Activated CD4-positive, CD25-positive, alpha-beta regulatory T cell (primary cell): ENCODE measurements at places on chromosomes 4 and X.

DNA sequence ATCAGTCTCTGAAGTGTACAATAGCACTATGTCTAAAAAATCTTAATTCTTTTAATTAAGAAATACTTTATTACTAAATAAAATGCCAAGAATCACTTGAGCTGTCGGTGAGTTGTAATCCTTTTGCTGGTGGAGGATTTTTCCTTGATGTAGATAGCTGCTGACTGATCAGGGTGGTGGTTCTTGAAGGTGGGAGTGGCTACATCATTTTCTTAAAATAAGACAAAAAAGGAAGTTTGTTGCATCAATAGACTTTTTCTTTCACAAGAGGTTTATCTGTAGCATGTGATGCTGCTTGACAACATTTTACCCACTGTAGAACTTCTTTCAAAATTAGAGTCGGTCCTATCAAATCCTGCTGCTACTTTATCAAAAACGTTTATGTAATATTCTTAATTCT, 68.8 kb upstream of the ZC4H2 start:
- no peak for DNase-seq

GRCh38 chr4:150328496-150328895, 250.3 kb downstream of the DCLK2 start:
- no peak for DNase-seq

DNA sequence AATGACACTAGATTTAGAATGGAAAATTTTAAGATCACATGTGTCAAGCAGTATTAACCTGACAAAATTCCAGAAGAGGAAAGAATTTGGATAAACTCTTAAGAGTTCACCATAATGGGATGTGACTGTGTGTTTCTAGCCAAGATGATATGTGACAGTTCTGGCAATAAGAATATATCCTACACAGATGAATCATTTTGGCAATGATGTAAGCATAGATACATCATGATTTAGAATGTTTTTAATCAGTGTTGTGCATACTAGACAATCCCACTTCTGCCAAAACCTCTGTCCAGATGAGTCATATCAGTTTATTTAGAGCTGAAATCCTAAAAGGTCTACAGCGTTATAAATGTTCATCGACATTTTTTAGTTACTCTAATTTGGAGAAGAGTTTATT, 48.8 kb downstream of the PTCHD1 start:
- DNase-seq: no peak

DNA sequence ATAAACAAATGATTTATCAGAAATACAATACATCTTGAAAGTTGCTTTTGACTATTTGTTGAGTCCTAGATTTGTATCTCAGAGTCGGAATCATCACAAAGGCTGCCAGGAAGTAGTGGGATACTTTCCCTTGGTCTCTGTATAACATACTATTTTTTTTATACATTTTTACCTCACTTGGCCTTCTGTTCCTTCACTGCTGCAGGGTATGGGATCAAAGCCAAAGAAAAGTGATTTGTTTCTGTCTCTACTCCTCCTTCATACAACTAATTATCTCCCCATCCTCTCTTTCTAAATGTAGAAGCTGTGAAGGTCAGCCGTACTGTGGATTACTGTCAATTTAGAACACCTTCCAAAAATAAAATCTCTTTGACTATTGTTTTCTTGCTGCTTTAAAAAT, 24.9 kb downstream of the PALLD start:
- no peak for DNase-seq

DNA sequence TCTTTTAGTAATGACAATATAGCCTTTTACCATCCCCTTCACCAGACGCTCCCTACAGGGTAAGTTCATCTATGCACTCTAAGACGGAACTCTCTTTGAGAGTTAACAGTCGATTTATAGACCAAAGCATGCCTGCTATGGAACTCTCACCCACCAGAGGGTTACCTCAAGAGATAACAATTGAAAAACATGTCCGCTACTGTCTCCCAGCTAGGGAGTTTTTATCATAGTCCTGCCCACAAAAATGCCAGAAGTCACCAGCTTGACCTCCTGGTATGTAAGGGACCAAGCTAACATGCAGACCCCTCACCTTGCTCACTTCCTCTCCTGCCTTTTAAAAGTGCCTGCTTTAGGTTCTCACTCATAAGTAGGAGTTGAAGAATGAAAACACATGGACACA, 16.7 kb upstream of the YTHDC1 start:
- no peak for DNase-seq

- DNase-seq: no peak
Observed at GRCh38 chr4:15149839-15150592, 147.7 kb downstream of the CPEB2 start.

- no peak for DNase-seq
Observed at GRCh38 chrX:77597511-77597910, 150.3 kb downstream of the FGF16 start.

DNA sequence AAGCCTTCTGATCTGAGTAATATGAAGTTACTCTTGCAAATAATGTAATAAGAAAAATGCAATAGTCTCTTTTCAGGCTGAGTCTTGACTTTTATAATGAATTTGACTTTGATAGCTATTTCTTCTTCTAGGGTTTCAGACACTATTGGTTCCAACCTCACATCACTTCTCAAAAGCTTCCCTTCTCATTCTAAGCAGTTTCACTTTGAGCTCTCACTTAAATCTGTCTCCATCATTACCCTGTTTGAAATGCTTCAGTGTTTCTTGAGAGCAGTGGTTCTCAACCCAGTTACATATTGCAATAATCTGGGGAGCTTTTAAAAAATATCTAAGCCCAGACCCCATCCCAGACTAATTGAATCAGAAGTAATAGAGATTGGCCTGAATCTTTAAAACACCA, 40.5 kb upstream of the BMP2K start:
- DNase-seq: no peak

DNA sequence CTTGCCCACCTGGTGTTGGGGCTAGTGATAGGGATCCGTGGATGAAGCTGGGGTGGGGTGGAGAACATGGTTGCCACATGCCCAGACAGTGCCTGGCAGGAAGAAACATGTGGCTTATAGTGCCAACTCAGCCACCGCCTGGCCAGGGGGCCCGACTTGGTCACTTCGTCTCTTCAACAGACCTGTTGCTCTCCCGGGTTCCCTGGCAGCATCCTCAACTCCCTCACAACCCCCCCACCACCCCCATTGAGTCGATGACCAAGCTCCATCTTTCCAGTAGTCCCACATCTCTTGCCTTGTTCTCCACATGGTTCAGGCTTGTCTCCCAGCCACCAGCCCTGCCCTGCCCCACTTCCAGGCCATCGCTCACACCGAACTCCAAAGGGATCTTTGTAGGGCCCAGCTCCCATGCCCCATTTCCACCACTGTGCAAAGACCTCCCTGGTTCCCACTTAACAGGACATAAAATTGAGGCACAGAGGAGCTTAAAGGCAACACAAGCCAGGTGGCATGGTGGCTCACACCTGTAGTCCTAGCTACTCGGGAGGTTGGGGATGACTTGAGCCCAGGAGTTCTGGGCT, 7.8 kb downstream of the PNCK start:
- no peak for DNase-seq

- DNase-seq: no peak
Observed at GRCh38 chr4:138087066-138087719, 155.0 kb downstream of the SLC7A11 start.

DNA sequence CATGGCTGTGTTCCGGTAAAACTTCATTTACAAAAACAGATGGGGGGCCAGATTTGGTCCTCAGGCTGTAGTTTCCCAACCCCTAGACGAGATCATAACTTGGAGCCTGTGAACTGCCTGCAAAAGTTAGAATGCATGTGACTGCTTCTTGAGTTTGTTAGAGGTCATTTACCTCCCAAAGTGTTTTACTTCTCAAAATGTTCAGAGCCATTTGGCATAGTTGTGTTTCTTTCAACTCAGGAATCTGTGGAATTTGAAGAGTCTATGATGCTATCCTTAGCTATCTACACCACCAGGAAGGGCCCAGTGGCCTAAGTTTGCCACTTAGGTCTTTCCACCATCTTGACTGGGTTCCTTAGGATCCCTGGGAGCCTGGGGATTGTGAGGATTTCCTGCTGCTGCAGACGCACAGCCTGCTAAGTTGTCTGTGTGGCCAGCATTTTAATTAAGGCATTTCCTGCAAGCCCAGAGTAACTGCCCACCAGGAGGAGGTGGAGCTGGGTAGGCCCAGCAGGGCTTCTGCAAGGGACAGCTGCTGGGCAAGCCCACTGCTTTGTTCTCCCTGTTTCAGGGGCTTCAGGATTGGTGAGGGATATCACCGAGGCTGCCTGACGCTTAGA, 53.1 kb downstream of the CCNI start:
- no peak for DNase-seq

DNA sequence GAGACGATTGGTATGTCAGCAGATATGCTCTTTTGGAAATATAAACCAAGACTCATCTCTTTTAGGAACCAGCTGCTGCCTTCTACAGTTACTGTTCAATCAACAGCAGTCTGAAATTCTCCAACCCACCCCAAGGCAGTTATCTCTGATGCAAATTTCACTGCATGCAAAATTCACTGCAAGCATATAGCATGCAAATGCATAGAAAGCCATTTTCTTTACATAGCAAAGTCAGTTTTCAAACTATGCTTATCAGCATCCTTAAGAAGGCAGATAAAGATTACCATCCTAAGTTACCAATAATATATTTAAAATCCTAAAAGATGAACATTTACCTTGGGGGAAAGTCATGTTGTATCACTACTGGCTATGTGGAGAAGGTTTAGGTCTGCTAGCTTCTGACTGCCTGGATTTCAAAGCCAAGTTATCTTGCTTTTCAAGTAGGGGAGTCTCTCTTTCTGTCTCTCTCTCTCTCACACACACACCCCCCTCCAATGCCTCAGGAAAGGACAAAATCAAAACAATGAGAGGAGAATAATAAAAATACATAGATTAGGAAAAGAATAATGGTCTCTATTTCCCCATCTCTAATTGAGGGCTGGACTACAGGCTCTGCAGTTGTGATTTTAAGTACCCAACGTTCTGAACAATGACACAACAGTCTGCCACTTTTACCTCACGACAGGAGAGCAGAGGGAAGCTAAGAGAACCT, 1.5 kb downstream of the NMU start:
- no peak for DNase-seq

DNA sequence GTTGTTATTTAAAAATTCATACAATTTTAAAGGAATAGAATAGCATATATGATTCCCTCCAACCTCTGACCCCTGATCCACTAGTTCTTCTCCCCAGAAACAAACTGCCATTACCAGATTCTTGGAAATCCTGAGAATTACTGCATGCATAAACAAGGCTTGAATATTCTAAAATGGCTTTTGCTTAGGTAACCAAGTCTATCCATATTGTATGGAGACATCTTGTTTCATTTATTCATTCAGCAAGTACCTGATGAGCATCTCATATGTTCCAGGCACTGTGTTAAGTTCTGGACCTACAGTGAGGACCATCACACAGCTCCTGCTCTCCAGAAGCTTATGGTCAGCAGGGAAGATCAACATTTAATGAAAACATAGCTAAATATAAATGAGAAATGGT, 49.4 kb downstream of the TMEM164 start:
- no peak for DNase-seq

- DNase-seq: no peak
Observed at GRCh38 chr4:67167849-67168248, 377.5 kb downstream of the CENPC start.

DNA sequence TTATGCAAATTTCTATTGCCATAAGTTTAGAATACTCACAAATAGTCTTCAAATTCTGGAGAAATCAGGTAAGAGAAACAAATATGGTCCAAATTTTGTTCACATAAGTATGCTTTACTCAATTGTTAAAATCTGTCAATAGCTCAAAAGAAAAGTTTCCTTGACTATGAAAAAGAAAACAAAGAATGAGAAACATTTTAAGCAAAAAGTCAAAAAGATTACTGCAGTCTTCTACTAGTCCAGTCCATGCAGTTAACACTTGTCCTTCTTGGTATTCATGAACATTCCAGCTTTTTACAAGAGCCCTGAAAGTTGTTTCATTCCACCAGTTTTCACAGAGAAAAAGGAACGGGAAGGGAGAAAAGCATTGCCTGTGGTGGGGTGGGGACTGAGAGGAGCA, 54.7 kb upstream of the ZXDA start:
- no peak for DNase-seq

DNA sequence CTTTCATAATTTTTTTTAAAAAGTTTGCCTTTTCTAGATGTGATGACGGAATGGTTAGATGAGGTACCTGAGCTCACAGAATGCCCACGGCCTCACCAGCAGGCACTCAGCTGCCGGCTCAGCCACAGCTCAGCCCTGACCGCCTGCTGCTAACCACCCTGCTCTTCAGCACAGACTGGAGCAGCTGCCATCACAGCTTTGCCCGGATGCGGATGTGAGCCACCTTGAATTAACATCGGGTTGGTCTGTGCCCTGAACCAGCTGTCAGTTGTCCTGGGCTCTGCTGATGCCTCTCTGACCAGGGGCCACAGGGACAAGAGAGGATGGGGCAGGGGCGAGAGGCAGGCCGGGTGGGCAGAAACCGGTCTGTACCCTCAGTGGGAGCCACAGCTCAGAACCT, 93.3 kb downstream of the HMX1 start:
- DNase-seq: no peak

- DNase-seq: no peak
Observed at GRCh38 chrX:150983521-150984168, 510 bp downstream of the HMGB3 start.

DNA sequence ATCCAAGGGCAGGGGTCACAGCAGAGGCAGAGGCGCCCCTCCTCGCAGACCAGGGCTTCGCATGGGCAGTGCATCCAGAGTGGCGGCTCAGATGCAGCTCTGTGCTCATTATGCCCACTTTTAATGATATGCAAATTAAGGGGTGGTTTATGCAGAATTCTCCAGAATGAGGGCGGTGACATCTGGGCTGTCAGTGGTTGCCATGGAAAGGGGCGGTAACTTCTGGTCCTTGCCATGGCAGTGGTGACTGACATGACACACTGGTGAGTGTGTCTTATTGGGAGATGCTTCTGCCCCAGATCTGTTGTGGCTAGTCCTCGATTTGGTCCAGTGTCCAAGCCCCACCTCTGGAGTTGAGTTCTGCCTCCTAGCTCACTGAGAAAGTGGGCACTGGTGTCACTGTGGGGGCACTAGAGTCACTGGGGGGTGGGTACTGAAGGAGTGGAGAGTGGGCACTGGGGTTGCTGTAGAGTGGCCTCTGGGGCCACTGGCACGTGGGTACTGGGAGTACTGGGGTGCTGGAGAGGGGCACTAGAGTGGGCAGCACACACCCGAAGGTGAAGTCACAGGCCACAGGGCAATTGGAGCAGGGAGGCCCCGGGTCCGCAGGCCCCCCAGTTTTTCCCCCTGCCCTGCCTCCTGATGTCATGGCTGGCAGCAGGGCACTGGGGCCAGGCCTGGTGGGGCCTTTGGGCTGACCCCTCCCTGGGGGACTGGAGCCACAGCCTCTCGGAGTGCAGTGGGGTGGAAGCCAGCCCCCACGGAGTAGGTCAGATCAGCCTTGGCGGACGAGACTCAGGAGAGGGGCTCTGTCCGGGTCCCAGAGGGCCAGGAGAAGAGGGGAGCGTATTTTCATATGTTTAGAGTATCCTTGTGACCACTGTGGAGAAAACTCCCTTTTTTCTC, 98.6 kb upstream of the NKX1-1 start:
- DNase-seq: no peak
